ENCODE measurements at places on chromosomes 1 and 21. TPM values are rescaled to one million over a fixed set of nuclear protein-coding genes. Genes with fewer than 3 reads are reported as not detected.

DNA sequence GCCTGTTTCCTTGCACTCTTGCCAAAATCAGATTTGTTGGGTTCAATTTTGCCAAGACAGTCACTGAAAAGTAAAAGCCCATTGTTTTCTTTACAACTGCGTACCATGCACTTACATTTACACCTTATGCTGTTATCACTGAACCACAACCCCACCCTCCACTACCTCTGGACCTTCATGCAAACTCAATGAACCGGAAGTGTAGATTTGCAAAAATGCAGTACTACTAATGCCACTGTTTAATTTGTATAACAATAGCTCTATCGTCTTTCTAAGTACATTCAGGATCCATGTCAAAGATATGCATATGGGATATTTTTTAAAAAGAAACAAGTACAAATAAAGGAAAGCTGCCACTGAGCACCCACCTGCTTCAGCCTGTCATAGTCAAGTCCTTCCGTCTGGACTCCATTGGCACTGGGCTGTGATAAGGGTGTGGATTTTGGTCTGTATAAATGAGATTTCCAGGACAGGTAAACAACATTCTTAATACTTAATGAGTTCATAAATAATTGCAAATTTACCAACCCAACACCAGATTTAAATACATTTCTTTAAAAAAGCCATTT lies 72.9 kb upstream of the LBR start:
- peaks cover 11% of the 10 kb centered on the region for H3K4me1 ChIP-seq
- DNase-seq, result no peak
- H3K36me3 ChIP-seq, result no peaks in the 10 kb centered on the region

GRCh38 chr1:155261493-155261851 lies 688 bp downstream of the SCAMP3 start:
- H3K27ac ChIP-seq, result peak overlapping the region; percentile 93
- DNase-seq, result peak; percentile 58
- H3K4me3 ChIP-seq, result peak overlapping the region; percentile 95
- no peaks in the 10 kb centered on the region for H3K27me3 ChIP-seq
- peaks cover 53% of the 10 kb centered on the region for H3K36me3 ChIP-seq

- H3K27ac ChIP-seq, result no peak overlapping the region
- DNase-seq, result no peak
- H3K4me3 ChIP-seq, result no peak overlapping the region
- H3K4me1 ChIP-seq, result no peaks in the 10 kb centered on the region
- peaks cover 7% of the 10 kb centered on the region for H3K27me3 ChIP-seq
Measured at GRCh38 chr1:229349463-229350385, 6.9 kb upstream of the CCSAP start.

CHIA gene
- total RNA-seq, result not detected
